HS-5 (cell line): ENCODE measurements at places on chromosomes 3 and 15.
A peak's percentile ranks its signal among the peaks of the same experiment; 100 is the strongest.

DNA sequence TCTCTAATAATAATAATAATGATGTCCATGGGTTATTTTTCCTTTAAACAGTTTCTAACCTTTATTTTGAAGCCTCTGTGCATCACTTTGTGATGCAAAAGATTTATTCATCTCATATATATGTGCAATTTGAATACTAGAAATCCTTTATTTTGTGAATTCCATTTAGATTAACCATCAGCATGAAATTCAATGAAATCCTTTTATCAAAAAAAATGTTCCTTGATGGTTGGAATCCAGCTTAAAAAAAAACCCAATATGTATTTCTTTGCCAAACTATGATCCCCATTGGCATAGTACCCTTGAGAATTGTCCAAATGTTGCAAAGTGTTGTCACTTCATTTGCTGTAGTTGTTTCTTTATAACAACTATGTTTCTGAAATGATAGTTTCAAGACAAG is 7.4 kb downstream of the TBC1D23 start:
- no peak for DNase-seq

DNA sequence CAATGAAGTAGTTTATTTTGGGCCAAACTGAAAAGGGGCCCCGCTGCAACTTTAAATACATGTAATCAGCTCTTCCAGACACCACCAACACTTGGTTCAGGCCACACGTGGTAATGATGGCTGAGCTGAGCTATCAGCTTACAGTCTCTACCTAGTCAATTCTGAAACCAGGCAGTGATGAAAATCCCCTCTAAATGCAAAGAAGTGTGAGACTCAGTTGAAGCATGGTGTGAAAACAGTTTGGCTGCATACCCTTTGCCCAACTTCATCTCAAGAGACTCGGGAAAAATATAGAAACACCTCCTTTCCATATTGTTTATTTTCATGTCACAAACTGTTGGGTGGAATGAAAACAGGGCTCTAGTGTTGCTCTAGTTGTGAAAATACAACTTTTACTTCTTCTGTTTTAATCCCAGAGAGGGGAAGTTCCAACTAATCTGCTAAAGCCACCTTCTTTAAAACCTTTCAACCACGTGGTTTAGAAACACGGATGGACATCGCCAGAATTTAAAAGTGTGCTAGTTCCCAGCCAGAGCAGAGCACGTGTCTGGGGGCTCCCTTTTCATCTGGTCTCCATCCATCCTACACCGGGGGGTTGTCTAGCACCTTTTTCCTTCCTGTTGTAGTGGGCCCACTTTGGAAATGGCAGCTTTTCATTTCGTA is 229.1 kb downstream of the EPHB1 start:
- DNase-seq = no peak

- no peak for DNase-seq
These were observed 133.1 kb upstream of the LRRN1 start for GRCh38 chr3:3665961-3666640.

GRCh38 chr15:54681584-54681983 is 515.2 kb downstream of the RSL24D1 start:
- DNase-seq = no peak

GRCh38 chr15:47477341-47477740 is 240.0 kb upstream of the SEMA6D start:
- DNase-seq = no peak

DNA sequence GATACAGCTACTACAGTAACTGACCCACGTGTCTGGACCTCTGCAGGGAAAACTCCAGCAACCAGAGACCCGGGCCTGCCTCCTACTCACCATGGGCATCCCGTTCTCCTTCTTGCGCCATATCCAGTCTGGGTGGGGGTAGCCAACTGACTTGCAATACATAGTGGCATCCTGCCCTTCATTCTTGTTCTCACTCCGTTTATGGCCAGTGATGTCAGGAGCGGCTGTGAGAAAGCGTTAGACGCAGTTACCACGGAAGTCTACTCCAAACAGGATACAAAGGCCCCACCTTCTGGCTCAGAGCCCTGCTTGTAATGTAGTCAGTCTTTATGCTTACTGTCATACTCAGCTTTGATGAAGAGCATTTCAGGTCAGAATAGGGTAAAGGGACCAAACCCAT is 59.6 kb downstream of the NPTN start:
- no peak for DNase-seq

GRCh38 chr3:137332297-137332696 is 374.5 kb downstream of the IL20RB start:
- DNase-seq = no peak

- peak; percentile 25 for DNase-seq
These were observed 21.6 kb upstream of the PLXNA1 start for GRCh38 chr3:126961191-126961790.

- DNase-seq = no peak
These were observed 68.9 kb upstream of the TLE3 start for GRCh38 chr15:70166506-70167087.

DNA sequence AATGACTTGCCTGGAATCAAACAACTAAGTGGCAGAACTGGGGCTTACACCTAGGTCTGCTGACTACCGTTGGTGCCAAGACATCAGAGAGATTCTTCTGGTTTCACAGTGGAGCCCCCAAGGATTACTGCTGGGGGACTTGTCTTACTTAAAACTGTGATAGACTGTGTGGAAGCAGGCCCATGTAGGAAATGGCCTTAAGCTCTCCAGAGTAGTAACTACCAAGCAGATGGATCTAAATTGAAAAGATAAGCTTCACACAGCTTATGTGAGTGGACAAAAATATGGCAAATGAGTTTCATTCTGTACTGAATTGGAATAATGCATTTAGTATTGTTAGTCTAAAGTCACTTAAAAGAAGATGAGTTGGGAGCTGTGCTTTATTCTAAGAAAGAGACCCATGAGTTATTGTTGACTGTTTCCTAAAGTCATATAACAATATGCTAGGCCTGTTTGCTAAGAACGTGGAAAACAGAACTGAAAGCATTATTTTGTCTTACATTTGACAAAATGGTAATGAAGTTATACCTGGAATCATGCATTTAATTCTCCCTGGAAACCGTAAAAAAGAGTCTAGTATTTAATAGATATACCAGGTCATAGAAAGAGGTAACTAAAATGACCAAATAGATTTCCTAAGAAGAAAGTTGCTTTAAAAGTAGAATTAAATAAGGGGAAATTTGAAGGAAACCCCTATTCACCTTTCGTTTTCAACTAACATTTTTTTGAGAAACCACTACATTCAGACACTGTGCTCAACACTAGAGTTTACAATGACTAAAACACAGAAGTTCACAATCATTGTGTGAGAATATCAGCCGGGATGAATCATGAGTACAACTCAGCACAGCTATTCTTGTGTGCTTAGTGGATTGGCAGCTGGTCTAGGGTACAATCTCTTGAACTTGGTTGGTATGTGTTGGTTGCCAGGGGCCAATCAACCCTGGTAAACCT is 13.0 kb upstream of the MAPK6 start:
- no peak for DNase-seq

DNA sequence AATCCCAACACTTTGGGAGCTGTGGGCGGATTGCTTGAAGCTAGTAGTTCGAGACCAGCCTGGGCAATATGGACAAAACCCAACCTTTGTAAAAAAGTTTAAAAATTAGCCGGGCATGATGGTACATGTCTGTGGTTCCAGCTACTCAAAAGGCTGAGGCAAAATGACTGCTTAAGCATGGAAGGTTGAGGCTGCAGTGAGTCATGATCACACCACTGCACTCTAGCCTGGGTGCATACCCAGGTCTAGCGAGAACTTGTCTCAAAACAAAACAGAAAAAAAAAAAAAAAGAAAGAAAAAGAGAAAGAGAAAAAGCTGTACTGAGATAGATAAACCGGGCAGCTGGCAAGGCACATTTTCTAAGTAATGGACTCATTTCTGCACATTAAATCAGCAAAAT is 10.6 kb downstream of the ARPP19 start:
- no peak for DNase-seq

- no peak for DNase-seq
These were observed 99.2 kb downstream of the FHIT start for GRCh38 chr3:61152071-61152470.

DNA sequence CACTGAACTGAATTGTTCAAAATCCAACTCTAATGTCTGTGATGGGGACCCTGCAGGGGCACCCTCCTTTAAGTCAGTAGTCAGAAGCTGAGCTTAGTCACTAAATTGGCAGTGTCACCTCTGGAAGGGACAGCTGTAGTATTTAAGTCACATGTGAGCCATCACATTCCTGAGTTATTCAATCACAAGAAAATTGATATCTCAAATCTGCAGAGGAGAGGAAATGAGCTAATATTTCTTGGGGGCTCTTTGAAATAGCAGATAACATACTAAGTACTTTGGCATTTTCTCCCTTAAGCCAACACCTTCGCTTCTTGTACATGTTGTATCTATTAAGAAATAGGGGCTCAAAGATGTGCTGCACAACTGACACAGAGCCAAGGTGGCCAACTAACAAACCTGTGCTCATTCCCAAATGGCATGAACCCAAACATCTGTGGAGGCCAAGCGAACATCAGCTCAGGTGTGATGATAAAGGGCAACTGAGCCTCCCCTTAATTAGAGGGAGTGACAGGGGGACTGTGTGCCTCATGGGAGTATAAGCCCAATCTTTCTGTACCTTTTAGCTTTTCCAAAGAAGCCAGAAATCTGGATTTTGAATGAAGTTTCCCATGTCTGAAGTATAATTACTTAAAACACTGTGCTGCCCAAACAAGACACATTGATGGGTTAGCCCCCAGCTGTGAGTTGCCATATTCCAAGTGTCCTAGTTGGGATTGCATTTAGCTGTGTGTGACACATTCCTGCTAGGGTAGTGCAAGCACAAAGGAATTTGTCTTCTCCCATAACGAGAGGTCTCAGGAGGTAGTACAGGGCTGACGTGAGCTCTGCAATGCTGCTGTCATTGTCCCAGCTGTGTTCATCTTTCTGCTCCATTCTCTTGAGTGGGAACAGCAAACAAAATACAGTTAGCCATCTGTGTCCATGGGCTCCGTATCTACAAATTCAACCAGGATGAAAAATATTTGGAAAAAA is 63.3 kb downstream of the ABHD5 start:
- peak; percentile 94 for DNase-seq

DNA sequence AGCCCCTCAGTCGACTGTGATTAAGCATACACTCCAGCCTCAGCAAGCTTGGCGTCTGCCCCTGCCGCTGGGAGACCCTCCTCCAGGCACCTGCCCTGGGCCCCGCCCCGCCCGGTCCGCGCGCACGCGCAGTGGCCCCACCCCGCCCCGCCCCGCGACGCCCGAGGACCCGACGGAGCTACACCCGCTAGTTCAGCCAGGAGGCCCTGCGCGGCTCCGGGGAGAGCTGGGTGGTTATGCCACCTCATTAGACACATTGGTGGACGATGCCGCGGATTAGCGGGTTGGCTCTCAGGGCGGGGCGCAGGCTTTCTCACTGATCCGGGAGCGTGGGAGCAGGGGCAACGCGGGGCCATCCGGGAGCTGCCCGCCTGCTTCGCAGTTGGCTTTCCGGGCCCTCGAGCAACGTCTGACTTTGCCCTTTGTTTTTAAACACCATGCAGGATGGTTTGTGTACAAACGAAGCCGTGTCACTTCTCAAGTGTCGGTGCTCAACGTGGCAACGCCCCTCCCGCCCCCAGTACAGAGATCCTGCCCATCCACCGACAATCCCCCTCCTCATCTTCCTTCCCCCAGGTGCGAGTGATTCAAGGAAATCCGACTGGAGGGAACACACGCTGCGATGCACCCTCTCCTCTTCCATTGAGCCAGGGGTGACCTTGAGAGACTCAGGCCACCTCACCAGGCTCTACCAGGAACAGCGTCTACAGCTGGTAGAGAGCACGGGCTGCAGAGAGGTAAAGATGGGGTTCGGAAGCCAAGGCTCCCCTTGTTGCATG is 109.3 kb downstream of the SHQ1 start:
- no peak for DNase-seq

DNA sequence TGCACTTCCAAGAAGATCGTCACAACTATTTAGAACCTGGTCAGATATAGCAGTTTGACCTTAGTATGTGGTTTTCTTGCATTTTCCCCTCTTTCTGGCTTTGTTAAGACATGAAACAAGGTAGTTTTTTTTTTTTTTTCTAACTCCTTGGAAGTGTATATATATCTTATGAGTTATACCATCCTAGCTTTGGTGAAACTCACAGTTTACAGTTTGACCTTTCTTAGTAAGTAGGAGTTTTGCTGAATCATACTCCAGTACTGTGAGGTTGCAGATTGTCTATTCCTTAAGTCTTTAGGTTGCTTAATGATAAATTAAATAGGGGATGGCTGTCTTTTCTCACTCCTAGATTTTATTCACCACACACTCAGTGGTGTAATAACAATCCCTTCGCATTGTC is 325.0 kb downstream of the RBMS3 start:
- no peak for DNase-seq

- no peak for DNase-seq
These were observed 23.9 kb upstream of the RHO start for GRCh38 chr3:129504471-129505100.

DNA sequence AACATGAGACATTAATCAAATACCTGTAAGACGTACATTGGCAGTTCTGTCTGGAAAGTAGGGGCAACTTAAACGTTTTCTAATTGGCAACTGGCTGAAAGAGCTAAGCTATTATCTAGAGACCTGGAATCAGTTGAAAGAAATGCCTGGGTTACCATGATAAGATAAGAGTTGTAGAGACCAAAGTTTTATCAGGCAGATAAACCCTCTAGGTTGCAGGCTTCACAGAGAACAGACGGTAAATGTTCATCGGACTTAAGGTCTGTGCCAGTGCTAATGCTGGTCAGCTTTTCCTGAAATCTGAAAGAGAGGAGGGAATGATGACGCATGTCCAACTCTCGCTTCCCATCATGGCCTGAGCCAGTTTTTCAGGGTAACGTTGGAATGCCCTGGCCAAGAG is 196.2 kb downstream of the ROBO2 start:
- DNase-seq = no peak

- DNase-seq = no peak
These were observed 2.1 kb downstream of the SCN5A start for GRCh38 chr3:38647217-38647970.

GRCh38 chr3:179807588-179807987 is 154.7 kb downstream of the USP13 start:
- no peak for DNase-seq

GRCh38 chr3:58888087-58888486 is 161.7 kb downstream of the CFAP20DC start:
- DNase-seq = no peak

- no peak for DNase-seq
These were observed at the start of gene GLDN for GRCh38 chr15:51341366-51342226. Gene GLDN, plus strand, starts transcription at chr15:51341655. Its CDS starts 30 bp downstream, at chr15:51341685.
